ENCODE measurements at places on chromosomes 5 and 9. TPM values are rescaled to one million over a fixed set of nuclear protein-coding genes. Genes with fewer than 3 reads are reported as not detected.

EDIL3 gene
- total RNA-seq, result 20.6 TPM

ANKRD55 gene
- 0.94 TPM for total RNA-seq

OMD gene
- 8.5 TPM for total RNA-seq

GPR151 gene
- not detected for total RNA-seq

SLCO6A1 gene
- total RNA-seq, result not detected

CDH18 gene
- total RNA-seq, result not detected

LCN9 gene
- total RNA-seq, result not detected

SARDH gene
- 3.9 TPM for total RNA-seq

TLE1 gene
- 15.1 TPM for total RNA-seq

C5orf52 gene
- total RNA-seq, result not detected

FLT4 gene
- 24.1 TPM for total RNA-seq

GRCh38 chr9:128706045-128706444, 3.7 kb downstream of the PKN3 start:
- H3K27me3 ChIP-seq, result no peaks in the 10 kb centered on the region
- no peak overlapping the region for H3K4me3 ChIP-seq
- H3K27ac ChIP-seq, result peak overlapping the region; percentile 83
- DNase-seq, result no peak
- H3K4me1 ChIP-seq, result peaks cover 26% of the 10 kb centered on the region

GRCh38 chr5:93583768-93584595, 960 bp downstream of the NR2F1 start:
- H3K4me3 ChIP-seq, result peak overlapping the region; percentile 32
- DNase-seq, result peak; percentile 90
- peaks cover 97% of the 10 kb centered on the region for H3K27me3 ChIP-seq
- peaks cover 11% of the 10 kb centered on the region for H3K4me1 ChIP-seq
- H3K27ac ChIP-seq, result peak overlapping the region; percentile 67
- no peaks in the 10 kb centered on the region for H3K36me3 ChIP-seq

- no peak for DNase-seq
- H3K4me3 ChIP-seq, result no peak overlapping the region
- H3K4me1 ChIP-seq, result no peaks in the 10 kb centered on the region
- H3K36me3 ChIP-seq, result no peaks in the 10 kb centered on the region
Observed at GRCh38 chr5:75640826-75641225, 29.6 kb downstream of the ANKDD1B start.

- no peaks in the 10 kb centered on the region for H3K4me1 ChIP-seq
- no peaks in the 10 kb centered on the region for H3K36me3 ChIP-seq
- H3K27me3 ChIP-seq, result no peaks in the 10 kb centered on the region
- no peak for DNase-seq
Observed at GRCh38 chr5:145752947-145753346, 82.2 kb downstream of the PRELID2 start.

GRCh38 chr9:136928591-136928990, 15.9 kb downstream of the FBXW5 start:
- no peak overlapping the region for H3K4me3 ChIP-seq
- H3K4me1 ChIP-seq, result no peaks in the 10 kb centered on the region
- H3K27ac ChIP-seq, result no peak overlapping the region
- DNase-seq, result no peak

DNA sequence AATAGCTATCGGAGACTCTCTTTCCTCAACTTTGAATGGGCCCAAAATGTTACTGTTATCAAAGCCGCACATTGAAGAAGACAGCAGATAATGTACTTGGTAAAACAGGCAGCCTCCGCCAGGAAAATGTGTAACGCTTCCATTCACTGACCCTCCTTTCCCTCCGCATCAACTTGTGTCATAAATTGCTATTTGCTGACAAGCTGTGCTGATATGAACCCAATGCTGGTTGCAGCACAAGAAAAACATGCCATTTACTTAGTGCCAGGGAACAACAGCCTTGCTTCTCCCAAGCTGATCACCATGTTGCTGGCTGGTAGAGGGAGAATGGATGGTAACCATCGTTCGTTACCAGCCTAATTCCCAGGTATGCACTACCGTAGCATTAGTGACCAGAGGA, 162.6 kb upstream of the PPP1R2B start:
- no peaks in the 10 kb centered on the region for H3K27me3 ChIP-seq
- no peak overlapping the region for H3K4me3 ChIP-seq
- no peak overlapping the region for H3K27ac ChIP-seq
- H3K36me3 ChIP-seq, result no peaks in the 10 kb centered on the region
- DNase-seq, result no peak
- H3K4me1 ChIP-seq, result no peaks in the 10 kb centered on the region

DNA sequence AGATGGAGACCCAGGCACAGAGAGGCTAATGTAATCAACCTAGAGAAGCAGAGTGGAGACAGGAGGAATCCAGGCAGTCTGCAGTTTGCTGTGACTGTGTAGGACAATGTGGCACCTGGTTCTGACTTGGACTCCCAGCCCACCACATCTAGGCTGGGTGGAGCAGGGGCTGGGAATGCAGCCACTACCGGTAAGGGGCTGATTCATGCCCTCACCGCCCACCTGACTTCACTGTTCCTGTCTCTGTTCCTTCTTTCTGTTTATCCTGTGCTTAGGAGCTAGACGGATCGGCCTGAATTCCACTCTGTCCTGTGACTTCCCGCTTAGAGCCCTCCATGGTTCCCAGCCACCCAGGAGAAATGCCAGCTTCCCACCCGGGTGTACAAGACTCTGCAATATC, 2.6 kb downstream of the PDLIM4 start:
- no peaks in the 10 kb centered on the region for H3K27me3 ChIP-seq
- no peak for DNase-seq
- no peaks in the 10 kb centered on the region for H3K36me3 ChIP-seq
- peak overlapping the region; percentile 77 for H3K27ac ChIP-seq
- peaks cover 31% of the 10 kb centered on the region for H3K4me1 ChIP-seq
- H3K4me3 ChIP-seq, result no peak overlapping the region

DNA sequence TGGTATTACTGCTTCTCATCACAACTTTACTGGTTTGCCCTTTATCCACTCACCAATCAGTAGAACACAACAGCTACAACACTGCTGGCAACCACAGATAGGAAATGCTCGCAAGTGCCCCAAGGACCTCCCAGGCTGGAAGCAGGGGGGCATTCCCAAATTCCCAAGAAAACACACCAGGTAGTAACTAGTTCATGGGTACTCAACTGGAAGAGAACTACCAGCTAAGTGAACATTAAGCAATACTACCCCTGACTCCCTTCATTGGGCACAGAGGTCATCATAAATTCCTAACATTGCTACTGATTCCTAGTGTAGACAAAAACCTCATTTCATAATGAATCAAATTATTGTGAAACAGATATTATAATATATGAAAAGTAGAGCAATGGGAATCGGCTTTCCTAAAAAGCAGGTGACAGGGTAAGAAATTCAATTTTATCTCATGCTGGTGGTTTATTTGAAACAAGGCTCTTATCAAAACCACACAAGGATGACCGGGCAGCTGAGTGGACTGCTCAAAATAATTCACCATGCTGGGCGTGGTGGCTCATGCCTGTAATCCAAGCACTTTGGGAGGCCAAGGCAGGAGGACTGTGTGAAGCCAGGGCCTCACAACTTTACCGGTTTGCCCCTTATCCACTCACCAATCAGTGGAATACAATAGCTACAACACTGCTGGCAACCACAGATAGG, 81.6 kb downstream of the TLE1 start:
- DNase-seq, result no peak
- peaks cover 11% of the 10 kb centered on the region for H3K4me1 ChIP-seq
- no peak overlapping the region for H3K4me3 ChIP-seq
- peaks cover 64% of the 10 kb centered on the region for H3K36me3 ChIP-seq

- no peak overlapping the region for H3K4me3 ChIP-seq
- H3K27ac ChIP-seq, result no peak overlapping the region
- no peaks in the 10 kb centered on the region for H3K27me3 ChIP-seq
Observed at GRCh38 chr5:73728493-73729273, 102.7 kb downstream of the ARHGEF28 start.

DNA sequence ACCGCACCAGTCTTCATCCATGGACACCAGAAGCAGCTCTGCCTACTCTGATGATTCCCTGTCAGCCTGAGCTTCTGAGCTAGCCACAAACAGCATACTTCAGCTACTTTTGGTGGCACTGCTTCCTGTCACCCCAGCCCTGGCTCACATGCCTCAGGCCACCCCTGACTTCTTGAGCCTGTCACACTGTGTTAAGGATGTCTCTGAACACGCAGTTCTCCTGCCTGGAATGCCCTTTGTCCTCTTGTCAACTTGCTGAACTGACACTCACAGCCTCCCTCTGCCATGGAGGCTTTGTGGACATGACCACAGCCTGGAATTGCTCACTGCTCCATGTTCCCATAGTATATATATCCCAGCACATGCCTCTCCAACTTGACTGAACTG, 7.2 kb downstream of the MACROH2A1 start:
- DNase-seq, result no peak
- no peaks in the 10 kb centered on the region for H3K36me3 ChIP-seq
- H3K4me3 ChIP-seq, result no peak overlapping the region
- H3K27me3 ChIP-seq, result no peaks in the 10 kb centered on the region

- H3K4me3 ChIP-seq, result no peak overlapping the region
- no peaks in the 10 kb centered on the region for H3K27me3 ChIP-seq
- no peaks in the 10 kb centered on the region for H3K36me3 ChIP-seq
- DNase-seq, result no peak
Observed at GRCh38 chr5:66742896-66743247, 146.7 kb downstream of the MAST4 start.

DNA sequence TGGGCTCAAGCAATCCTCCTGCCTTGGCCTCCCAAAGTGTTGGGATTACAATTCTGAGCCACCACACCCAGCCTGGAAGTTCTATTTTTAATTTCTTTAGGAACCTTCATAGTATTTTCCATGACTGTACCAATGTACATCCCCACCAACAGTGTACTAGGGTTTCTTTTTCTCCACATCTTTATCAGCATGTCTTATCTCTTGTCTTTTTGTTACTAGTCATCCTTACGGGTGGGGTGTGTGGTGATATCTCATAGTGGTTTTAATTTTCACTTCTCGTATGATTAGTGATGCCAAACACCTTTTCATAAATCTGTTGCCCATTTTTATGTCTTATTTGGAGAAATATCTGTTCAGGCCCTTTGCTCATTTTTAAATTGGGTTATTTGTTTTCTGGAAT, 123.0 kb upstream of the MEF2C start:
- DNase-seq, result no peak
- no peaks in the 10 kb centered on the region for H3K27me3 ChIP-seq
- H3K36me3 ChIP-seq, result no peaks in the 10 kb centered on the region
- H3K27ac ChIP-seq, result no peak overlapping the region

- no peak overlapping the region for H3K27ac ChIP-seq
- peaks cover 16% of the 10 kb centered on the region for H3K4me1 ChIP-seq
- no peaks in the 10 kb centered on the region for H3K36me3 ChIP-seq
- no peak for DNase-seq
Observed at GRCh38 chr5:173228639-173229381, 6.2 kb downstream of the NKX2-5 start.

- H3K4me1 ChIP-seq, result no peaks in the 10 kb centered on the region
- no peaks in the 10 kb centered on the region for H3K36me3 ChIP-seq
- no peak overlapping the region for H3K4me3 ChIP-seq
Observed at GRCh38 chr5:65144136-65144871, 337.4 kb downstream of the ADAMTS6 start.

GRCh38 chr9:71465392-71465791, 302.9 kb downstream of the CEMIP2 start:
- no peaks in the 10 kb centered on the region for H3K4me1 ChIP-seq
- DNase-seq, result no peak
- no peak overlapping the region for H3K4me3 ChIP-seq
- H3K36me3 ChIP-seq, result no peaks in the 10 kb centered on the region
- H3K27ac ChIP-seq, result no peak overlapping the region
- H3K27me3 ChIP-seq, result no peaks in the 10 kb centered on the region

DNA sequence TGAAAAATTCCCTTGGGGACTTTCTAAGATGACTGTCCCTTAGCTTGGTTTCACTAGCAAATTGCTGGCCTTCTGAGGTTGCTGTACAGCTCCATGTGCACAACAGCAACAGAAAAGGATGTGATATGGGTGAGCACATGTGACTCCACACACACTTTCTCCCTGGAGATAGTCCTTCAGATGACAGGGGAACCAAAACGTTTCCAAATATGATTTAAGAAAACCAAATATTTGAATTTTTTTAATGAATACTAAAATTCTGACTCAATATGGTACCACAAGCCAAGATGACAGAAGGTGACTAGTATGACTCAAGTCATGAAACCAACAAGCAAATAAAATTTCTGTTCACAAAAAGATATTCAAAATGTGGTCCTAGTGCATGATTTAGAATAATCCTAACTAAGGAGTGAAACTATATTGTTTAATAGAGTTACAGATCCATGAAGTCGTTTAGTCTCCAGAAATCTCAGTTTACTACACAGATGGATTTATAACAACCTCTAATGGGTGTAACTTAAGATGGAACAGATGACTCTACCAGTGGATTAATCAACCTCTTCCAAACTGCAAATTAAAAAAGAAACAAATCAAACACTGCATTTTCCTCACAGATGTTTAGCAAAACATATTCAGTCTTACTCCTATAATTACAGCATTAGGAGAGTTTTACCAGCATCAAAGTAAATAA, 144.8 kb upstream of the PIK3R1 start:
- H3K36me3 ChIP-seq, result no peaks in the 10 kb centered on the region
- peaks cover 8% of the 10 kb centered on the region for H3K4me1 ChIP-seq
- no peak overlapping the region for H3K27ac ChIP-seq

GRCh38 chr5:33850100-33850594, 41.6 kb downstream of the ADAMTS12 start:
- no peaks in the 10 kb centered on the region for H3K36me3 ChIP-seq
- no peak for DNase-seq
- H3K4me3 ChIP-seq, result no peak overlapping the region

GRCh38 chr5:143979044-143979690, 167.2 kb downstream of the HMHB1 start:
- no peaks in the 10 kb centered on the region for H3K4me1 ChIP-seq
- H3K4me3 ChIP-seq, result no peak overlapping the region
- H3K27me3 ChIP-seq, result no peaks in the 10 kb centered on the region
- no peak for DNase-seq
- H3K27ac ChIP-seq, result no peak overlapping the region

DNA sequence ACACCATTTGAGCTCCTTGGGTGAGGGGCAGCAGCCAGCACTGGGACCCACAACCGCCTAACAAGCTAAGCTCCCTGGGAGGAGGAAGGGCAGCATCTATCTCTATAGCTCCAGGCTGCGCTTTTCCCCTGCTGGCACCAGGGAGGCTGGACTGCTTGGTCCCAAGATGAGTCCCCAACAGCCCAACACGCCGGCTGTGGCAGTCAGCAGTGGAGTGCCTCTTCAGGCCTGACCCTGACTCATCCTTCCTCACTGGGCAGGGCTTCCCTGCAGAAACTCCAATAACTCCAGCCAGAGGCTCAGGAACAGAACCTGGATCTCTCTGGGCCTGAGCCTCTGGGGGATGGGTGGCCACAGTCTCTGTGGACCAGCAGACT, 113.7 kb upstream of the ADAMTS16 start:
- no peaks in the 10 kb centered on the region for H3K4me1 ChIP-seq
- no peak overlapping the region for H3K4me3 ChIP-seq
- H3K36me3 ChIP-seq, result no peaks in the 10 kb centered on the region
- no peak for DNase-seq

- no peak overlapping the region for H3K27ac ChIP-seq
- no peaks in the 10 kb centered on the region for H3K27me3 ChIP-seq
- no peak for DNase-seq
- no peaks in the 10 kb centered on the region for H3K4me1 ChIP-seq
Observed at GRCh38 chr5:180284149-180284548, 7.7 kb downstream of the MAPK9 start.

- DNase-seq, result no peak
- no peak overlapping the region for H3K27ac ChIP-seq
- H3K36me3 ChIP-seq, result no peaks in the 10 kb centered on the region
- no peaks in the 10 kb centered on the region for H3K27me3 ChIP-seq
Observed at GRCh38 chr5:117682416-117682815, 1107.8 kb upstream of the SEMA6A start.

GRCh38 chr5:53892224-53892623, 331.8 kb downstream of the NDUFS4 start:
- DNase-seq, result peak; percentile 26
- H3K4me3 ChIP-seq, result no peak overlapping the region
- no peaks in the 10 kb centered on the region for H3K27me3 ChIP-seq
- H3K27ac ChIP-seq, result no peak overlapping the region
- no peaks in the 10 kb centered on the region for H3K36me3 ChIP-seq

Data from left lung (tissue), 14 donors.